ENCODE measurements at places on chromosomes 4 and X.

DNA sequence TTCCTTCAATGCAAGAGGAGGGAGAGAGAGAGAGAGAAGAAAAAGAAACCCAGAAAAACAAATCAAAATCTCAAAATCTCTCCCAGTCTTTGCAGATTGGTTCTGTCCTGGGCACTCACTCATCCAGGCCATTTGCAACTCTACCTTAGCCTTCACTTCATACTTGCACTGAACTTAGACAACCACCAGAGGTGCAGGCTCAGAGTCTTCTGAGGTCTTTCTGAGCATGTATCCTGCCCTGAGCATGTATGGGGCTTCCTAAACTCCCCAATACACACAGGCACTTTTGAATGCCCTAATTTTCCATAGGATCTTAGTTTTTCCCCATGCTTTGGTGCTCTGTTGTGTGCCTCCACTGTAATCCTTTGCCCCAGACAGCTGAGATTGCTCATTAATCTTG, 2.9 kb downstream of the CFI start:
- no peak for DNase-seq

DNA sequence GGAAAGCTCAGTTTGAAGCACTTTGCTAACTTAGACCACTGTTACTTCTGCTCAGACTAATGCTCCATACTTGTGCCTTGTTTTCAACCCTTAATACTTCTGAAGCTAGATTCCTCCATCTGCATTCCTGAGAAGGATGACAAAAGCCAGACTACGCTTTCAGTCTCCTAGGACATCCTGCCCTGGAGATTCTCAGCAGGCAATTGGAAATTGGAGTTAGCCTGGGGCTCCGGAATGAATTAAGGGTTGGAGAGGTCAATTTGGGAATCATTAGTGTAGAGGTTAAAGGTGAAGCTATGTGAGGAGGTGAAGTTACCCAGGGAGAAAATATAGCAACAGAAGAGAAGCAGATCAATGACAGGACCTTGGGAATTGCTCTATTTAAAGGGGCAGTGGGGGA, 215.9 kb upstream of the MBNL3 start:
- no peak for DNase-seq

DNA sequence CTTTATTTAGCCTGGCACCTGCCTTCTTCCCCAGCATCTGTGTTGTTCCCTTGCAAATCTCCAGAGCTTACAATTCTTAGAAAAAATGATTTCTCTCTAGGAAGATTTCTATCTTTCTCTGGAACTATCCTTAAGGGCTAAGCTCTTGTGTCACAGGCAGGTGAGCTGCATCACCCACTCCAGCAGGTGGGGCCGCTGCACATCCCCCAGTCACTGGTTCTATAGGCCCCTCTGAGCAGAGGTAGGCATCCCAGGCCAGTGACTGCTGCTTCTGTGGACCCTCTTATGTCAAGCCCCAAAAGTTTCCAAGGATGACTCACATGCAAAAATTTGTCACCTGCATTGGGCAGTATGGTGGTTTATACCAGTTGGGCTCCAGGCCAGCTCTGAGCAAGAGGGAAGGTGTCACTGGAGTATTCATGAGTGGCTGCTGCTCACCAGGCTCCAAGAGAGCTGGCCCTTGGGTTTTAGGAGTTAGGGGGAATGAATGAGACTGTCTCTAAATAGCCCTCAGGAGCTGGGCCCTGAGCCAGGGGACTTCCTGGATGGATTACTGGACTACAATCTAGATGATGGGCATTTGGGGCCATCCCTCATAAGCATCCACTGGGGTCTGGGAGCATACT, 208.1 kb upstream of the EOLA2 start:
- no peak for DNase-seq

GRCh38 chrX:5549512-5549911, 679.2 kb downstream of the NLGN4X start:
- DNase-seq, result no peak

DNA sequence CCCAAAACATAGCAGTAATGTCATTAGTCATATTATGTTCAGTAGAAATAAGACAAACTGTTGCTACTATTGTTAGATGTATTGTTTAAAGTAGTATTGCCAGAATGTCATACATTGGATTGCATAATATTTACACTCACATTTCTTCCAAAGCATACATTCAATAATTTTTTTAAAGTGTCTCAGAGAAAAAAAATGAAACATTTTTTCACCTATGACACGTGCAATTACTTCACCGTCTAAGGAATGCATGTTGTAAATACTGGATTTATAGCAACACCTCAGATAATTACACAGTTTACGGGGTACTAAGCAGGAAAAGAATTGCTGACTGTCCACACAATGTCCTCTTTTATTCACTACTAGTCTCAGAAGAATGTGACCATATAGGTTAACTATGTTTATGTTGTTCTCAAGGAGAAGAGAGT, 162.1 kb downstream of the PCDH18 start:
- no peak for DNase-seq

DNA sequence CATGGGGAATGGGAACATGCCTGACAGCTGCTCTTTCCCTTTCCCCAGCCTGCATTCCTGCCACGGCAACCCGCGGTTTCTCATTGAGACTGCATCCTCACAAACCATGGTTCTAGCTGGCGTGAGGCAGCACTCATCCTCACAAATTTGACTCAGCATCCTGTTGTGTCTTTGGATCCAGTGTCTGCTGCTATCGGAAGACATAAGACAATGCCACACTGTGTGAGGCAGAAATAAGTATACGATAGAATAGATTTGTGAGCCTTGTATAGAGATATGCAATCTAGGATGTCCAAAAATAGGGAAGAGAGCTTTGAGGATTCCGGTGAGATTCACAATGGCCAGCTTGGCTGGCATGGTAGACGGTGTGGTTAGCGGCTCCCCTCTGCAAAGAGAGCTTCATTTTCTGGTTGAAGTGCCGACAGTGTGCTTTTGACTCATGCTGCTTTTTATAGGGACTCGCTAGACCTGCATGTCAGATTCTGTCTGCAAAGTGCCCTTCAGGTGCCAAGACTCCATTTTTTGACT, 161.3 kb upstream of the PSAPL1 start:
- no peak for DNase-seq

DNA sequence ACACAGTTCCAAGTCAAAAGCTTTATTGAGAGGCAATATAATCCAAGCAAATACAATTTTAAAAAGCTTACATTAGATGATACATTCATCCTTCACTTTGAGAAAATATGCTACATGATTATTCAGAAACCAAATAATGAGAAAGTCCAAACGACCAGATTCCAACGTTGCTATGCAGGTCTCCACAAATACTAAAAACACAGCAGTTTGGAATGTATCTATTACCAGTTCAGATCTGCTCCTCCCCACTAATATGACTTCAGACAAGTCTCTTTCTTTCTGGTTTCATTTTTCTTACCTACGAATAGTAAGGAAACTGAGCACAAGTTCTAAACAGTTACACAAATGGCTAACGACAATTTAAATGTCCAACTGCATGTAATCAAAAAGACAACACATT, 9.5 kb downstream of the NAF1 start:
- no peak for DNase-seq

DNA sequence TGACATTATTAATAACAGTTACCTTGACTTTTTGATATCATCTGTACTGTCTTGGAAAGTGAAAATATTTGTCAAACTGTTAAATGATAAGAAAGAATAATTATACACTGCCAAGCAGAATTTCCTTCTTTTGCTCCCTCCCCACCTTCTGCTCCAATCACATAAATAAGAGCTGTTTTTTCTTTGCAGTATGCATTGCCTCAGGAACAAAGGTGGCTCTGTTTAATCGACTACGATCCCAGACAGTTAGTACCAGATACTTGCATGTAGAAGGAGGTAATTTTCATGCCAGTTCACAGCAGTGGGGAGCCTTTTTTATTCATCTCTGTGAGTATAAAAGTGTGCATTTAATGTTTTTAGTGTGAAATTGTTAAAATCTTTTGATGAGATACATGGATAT, 66.1 kb downstream of the CCKAR start:
- no peak for DNase-seq

DNA sequence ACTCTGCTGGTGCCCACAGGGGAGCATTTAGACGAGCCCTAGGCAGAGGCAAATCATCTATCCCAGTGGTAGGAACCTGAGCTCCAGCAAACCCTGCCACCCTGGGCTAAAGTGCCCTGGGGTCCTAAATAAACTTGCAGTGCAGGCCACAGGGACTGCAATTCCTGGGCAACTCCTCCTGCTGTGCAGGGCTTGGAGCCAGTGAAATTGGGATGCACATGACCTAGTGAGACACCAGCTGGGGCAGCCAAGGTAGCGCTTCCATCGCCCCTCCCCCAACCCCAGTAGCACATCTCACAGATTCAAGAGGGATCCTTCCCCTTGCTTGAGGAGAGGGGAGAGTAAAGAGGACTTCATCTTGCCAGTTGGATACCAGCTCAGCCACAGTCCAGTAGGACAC, 44.1 kb downstream of the CHRNA9 start:
- no peak for DNase-seq

- DNase-seq, result no peak
Observed at GRCh38 chr4:153781717-153782416, 7.0 kb downstream of the SFRP2 start.

GRCh38 chr4:150673793-150674192, 91.8 kb downstream of the MAB21L2 start:
- DNase-seq, result no peak

DNA sequence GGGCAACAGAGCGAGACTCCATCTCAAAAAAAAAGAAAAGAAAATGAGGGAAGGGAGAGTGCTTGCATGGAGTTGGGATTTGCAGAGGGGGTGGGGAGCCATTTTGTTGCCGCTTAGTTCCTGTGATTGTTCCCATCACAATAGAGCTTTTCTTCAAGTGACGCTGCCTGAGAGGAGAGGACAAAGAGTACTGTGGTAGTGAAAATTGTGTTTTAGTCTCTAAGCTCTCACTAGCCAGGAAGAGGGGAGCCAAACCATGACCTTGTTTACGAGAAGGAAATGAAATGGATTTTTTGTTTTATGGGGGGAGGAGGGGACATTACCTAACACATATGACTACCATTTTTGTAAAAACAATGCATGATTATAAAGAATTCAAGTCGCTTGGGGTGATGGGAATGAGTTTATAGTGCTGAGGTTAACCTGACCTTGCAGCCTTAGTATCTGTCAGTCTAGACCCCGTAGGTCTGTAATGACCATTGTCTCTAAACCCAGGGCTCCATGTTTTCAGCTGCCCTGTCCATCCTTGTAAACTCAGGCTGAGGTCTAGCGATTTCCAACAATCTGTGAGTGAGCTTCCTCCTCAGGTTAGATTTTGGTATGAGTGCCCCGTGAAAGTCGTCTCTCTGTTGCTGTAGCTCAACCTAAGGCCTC, 18.8 kb downstream of the SRD5A3 start:
- no peak for DNase-seq

DNA sequence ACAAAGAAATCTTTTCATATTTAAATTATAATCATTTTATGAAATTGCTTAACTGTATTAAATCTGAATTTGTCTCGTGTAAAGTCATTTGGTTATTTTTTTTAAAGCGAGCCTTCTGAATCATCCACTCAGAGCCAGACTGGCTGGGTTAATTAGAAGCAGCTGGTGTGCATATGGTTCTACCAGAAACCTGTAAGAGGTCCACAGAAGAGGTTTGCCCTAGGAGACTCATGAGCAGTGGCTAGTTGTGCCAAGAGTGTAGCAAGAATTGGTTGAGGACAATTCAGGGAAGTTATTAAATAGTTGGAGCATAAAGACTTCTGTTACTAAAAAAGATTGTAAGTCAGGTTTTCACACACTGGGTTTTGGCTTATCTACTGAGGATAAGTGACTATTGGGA, 267.4 kb downstream of the IL1RAPL2 start:
- no peak for DNase-seq

DNA sequence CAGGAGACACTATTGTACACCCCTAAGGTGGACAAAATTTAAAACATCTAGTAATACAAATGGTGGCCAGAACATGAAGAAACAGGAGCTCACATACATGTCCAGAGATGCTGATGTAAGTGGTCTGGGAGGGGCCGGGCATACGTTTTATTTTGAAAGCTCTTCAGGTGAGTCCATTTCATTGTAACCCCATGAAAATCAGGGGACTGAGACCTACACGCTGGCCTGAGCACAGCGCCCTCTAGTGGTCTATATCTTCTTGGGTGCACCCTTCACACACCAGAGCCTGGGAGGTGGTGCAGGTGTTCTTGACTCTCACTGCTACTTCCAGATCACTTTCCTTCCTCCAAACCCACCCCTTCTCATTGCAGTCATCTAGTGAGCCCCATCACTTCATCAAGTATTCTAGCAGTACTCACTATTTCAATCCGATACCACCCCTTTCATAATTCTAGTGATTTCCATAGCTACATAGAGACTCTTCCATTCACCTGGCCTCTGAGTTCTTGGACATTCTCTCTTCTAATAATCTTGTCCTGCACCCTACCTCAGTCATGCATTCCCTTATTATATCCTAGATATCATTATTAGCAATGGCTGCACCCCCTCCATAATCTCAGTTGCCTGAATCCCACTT, 4.3 kb upstream of the TLR6 start:
- peak; percentile 36 for DNase-seq

DNA sequence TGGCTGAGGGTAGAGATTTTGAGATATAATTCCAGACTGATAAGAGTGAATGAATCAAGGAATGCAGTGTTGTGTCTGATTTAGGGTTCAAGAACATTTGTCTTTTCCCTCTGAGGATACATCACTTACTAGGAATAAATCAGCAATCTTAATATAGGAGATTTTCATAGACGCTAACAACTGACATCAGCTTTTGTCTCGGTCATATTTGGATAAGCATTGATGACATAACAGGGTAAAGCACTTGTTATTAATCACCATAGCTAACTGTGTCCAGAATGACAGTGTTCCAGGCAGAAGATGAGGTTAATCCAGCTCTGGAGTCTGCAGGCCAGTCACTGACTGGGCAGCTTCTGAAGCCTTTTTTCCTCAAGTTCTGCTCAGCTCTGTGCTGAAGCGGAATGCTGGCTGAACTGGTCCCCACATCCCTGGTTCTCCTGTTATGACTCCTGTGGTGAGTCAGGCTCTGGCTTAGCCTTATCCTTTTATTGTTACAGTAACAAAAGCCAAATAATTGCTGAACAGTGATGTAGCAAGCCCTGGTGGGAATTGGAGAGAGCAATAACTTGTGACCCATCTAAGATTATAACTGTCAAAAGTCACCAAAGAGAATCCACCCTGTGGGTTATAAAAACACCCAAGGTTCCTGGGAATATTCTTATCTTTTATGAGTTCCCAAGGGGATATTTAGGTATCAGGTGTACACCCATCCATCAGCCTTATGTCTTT, 41.8 kb downstream of the FNIP2 start:
- no peak for DNase-seq
